ENCODE measurements at places on chromosomes 3 and 15. TPM values are rescaled to one million over a fixed set of nuclear protein-coding genes. Genes with fewer than 3 reads are reported as not detected.

Gene AQP9
- 0.40 TPM for total RNA-seq

Gene OR5K2
- not detected for total RNA-seq

Gene NANOGP8
- total RNA-seq: not detected

Gene C2CD4A
- under 0.01 TPM for total RNA-seq

Gene IGSF10
- 0.05 TPM for total RNA-seq

Gene XCR1
- not detected for total RNA-seq

All from renal cortical epithelial cell (primary cell).